ENCODE measurements at places on chromosomes 16 and 17.

DNA sequence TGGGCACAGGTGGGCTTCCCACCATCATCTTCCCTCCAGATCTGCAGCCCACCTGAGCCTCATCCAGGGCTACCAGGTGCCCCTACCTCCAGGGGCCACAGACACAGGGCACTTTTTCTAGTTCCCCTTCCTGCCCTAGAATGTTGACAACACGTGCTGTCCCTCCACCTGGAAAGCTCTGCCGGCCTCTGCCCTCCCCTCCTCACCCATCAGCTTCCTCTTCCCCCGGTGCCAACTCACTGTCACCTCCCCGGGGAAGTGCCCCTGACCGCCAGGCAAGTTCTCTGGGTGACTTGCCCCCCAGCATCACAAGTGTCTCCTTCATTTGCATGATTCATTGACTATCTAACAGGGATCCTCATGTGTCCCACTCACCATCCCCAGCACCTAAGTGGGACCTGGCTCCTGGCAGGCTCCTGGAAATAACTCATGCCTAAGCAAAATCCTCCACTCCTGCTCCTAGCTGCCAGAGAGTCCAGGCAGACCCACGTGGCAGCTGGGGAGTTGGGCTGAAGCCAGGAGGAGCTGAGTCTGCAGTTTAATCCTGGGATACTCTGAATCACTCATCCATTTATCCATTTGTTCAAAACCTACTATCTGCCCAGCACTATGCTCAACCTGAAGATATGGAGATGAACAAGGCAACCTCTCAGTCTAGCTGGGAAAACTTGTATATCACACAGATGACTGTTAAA, 304.4 kb downstream of the FOXL1 start:
- peak; percentile 70 for DNase-seq

DNA sequence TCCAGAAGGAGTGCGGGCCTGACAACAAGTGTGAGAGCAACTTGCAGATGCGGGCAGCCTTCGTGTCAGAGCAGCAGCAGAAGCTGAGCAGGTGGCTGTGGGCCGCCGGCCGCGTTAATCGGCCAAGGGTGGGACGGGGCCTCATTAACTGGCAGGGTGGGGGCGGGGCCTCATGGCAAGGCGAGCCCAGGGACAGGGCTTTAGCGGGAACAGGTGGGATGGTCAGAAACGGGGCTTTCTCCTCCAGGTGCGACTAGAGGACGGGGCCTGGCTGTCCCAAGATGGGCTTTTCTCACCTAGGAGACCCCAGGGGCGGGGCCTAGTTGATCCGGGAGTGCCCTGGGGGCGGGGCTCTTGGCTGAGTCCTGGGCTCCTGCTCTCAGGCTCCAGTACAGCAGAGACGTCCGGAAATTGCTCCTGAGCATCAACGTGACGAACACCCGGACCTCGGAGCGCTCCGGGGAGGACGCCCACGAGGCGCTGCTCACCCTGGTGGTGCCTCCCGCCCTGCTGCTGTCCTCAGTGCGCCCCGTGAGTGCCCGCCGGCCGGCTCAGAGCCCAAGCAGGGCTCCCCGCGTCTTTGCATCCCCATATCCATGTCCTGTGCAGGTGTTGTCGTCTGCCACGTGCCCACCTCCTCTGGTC, 18.4 kb upstream of the PDK2 start:
- no peak for DNase-seq

- DNase-seq: no peak
Observed at GRCh38 chr17:83053739-83054451, 25.5 kb upstream of the METRNL start.

DNA sequence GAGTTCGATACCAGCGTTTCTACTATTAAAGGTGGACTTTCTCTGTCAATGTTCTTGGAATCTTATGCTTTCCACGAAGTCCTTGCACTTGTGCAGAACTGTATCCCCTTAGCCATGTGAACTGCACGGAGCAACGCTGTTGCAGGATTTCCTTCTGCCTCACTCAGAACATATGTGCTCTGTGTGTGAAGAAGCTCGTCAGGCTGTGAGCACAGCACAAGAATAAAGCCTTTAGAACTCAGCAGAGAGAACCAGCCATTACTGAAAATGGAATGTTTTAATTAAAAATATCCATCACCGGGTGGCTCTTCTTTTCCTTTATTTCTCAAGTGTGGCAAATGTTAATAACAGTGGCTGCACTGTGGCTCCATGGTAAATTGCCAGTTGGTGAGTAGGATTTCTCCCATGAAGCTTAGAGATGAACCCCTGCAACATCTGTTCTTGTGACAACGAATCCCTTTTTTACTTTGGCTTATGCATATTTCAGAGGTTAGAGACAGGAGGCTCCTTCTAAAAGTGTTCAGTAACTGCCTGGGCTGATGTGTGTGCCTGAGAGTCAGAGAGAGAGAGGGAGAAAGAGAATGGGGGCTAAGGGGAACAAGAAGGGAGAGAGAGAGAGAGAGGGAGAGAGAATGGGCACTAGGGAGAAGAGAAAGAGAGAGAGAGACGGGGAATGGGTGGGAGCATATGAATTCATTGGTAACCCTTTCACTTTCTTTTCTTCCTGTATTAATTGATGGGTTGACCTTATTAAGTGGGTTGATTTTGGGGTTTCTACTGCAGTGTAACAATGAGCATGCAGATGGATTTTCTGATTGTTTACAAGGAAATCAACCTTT, 50.0 kb downstream of the RPTOR start:
- DNase-seq: no peak

DNA sequence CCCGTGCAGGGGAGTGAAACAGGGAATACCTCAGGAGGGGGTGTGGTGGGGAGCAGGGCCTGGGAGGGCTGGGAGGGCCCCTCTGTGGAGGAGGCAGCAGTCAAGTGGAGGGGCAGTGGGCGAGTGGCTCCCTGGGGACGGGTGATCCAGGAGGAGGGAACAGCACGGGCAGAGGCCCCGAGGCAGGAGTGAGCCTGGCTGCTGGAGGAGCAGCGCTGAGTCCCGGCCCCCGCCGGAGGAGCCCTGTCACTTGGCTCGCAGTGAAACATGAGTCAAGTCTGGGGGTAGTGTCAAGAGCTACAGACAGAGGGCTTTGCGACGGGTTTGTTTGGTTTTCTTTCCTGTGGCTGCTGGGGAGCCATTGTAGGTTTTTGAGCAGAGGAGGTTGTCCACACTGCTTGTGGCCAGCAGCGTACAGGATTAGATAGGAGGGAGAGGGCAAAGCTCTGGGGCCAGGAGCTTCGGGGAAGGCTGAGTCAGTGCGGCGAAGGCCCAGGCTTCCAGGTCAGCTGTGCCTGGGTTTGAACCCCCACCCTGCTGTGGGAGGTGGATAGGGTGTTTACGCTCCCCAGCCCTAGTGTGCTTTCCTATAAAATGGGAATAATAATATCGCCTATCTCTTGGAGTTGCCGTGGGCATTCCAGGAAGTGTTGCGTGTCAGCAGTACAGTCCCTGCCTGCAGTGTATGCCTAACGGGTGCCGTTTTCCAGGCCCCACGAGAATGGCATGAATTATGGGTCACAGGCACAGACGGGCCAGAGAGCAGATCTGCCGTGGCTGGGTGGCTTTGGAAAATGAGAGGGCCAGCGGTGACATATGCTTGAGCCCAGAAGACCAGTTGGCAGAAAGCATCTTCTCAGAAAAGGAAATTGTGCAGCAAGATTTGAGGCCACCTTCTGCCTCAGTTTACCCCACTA, 115.9 kb upstream of the CIBAR2 start:
- DNase-seq: peak; percentile 69

DNA sequence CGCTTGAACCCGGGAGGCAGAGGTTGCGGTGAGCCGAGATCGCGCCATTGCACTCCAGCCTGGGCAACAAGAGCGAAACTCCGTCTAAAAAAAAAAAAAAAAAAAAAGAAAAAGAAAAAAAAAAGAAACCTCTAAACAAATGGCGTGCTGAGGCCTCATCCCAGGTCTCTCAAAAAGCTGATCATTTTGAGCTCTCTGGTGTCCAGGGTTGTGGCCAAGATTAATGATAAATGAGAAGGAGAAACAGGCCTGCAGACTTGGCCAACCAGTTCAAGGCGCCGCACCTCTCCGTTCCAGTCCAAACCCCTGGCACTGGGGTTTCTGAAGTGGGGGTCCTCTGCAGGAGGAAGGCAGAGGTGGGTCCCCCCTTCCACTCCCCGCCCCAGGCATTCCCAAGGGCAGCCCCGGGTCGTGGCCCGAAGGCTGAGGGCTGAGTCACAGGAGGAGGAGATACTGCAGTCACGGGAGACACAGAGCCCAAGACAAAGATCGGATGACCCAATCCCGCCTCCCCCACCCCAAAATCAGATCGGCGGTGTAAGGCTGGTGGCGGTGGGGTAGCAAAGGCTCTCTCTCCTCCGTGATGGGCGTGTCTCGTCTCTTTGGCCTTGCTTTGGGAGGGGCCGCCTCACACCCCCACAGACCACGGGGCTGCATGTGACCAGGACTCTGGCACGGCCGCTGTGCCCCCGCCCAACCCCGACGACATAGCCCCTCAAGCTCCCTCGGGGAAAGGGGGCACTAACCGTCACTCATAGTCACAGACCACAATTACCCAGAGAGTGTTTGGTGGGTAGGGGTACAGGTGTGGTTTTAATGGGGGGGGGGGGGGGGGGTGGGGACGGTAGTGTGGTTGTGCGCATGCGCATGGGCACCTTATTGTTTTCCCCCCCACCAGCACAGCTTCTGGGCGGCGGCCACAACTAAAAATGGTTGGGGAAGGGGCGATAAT, 1.1 kb downstream of the VAT1 start:
- DNase-seq: peak; percentile 52

GRCh38 chr16:79651363-79651762, 50.8 kb upstream of the MAF start:
- DNase-seq: peak; percentile 82

DNA sequence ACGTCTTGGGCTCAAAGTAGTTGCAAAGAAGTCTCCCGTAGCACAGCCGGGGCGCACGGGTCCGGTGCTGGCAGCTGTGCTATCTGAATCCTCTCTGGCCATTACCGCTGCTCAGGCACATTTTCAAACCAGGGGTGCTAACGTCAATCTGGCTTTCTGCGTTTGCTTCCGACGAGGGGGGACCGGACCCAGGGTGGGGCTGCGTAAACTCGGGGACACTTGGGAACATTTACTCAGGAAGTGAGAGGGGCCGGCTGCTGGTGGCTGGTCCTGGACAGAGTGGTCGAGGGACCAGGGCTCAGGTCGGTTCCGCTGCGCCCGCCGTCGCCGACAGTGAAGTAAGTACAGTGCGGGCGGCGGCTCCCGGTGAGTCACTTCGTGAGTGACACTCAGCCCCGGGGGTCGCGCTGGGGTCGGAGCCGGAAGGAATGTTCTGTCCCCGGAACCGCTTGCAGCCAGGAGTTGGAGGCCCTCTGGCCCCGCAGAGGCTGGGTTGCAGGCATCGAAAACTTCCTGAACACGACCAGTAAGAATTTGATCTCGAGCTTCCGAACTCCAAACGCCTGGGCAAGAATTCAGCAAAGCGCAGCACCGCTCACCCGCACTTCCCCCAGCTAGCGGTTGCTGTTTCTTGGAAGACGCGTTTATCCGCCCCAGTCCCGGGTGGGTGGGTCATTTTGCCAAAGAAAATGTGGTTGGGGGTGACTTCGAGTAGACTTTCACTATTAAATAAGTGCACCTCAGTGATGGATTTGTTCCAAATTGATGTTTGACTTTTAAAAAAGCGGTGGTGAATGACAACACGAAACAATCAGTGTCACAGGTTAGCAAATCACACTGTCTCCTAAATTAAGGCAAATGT, 1.4 kb upstream of the HS3ST3B1 start:
- DNase-seq: peak; percentile 75

Data from cardiac muscle cell (in vitro differentiated cells and primary cell).